ENCODE measurements at places on chromosomes 5 and 9. TPM values are rescaled to one million over a fixed set of nuclear protein-coding genes. Genes with fewer than 3 reads are reported as not detected.

DNA sequence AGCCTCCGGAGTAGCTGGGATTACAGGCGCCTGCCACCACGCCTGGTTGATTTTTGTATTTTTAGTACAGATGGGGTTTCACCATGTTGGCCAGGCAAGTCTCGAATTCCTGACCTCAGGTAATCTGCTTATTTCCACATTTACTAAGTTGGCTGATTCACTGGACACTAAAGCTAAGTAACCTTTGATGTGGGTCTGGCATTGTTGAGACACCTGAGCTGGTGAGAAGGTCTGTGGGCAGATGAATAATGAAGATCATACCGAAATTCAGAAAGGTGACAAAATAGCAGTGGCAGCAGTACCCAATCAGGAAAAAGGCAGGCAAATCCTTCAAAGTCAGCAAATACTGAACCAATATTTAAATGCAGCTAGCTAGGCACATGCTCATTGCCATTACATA, 210.6 kb upstream of the ZNF608 start:
- no peak overlapping the region for H3K27ac ChIP-seq
- no peaks in the 10 kb centered on the region for H3K4me1 ChIP-seq
- no peaks in the 10 kb centered on the region for H3K27me3 ChIP-seq
- no peaks in the 10 kb centered on the region for H3K36me3 ChIP-seq
- DNase-seq = no peak

GRCh38 chr5:1394881-1395860, 50.1 kb downstream of the SLC6A3 start:
- peaks cover 2% of the 10 kb centered on the region for H3K4me1 ChIP-seq
- DNase-seq = no peak
- no peaks in the 10 kb centered on the region for H3K27me3 ChIP-seq
- H3K36me3 ChIP-seq = no peaks in the 10 kb centered on the region
- H3K4me3 ChIP-seq = no peak overlapping the region

DNA sequence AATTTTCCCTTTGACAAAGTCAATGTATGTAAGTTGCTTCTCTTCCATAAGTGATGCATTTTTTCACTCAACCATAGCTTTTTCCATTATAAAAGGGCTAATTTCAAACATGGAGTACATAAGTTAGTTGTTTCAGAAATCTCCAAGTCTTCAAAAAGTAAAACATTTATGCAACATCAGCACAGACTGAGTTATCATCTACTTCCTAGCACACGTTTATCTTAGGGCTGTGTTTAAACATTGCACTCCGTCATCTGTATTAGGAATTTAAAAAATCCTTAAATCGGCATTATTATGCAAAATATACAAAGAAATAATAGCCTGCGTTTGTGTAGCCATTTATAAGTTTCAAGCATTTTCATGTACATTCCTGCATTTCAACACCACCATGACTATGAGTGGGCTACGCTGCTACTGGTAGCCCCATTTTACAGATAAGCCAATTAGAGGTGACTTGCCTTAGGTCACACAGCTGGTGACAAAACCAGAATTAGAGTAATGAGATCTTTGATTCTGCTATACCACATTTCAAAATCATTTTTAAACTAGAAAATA, 43.4 kb downstream of the PTPN3 start:
- H3K27me3 ChIP-seq = no peaks in the 10 kb centered on the region
- DNase-seq = no peak
- no peaks in the 10 kb centered on the region for H3K36me3 ChIP-seq

The INSL4 gene
- total RNA-seq = not detected

The ELL2 gene
- total RNA-seq = 29.4 TPM
